ENCODE measurements at places on chromosomes 11 and 22.

GRCh38 chr11:109432105-109432504 is 10.1 kb downstream of the C11orf87 start:
- DNase-seq: no peak

- no peak for DNase-seq
These were observed 64.4 kb downstream of the MYH9 start for GRCh38 chr22:36323182-36323854.

DNA sequence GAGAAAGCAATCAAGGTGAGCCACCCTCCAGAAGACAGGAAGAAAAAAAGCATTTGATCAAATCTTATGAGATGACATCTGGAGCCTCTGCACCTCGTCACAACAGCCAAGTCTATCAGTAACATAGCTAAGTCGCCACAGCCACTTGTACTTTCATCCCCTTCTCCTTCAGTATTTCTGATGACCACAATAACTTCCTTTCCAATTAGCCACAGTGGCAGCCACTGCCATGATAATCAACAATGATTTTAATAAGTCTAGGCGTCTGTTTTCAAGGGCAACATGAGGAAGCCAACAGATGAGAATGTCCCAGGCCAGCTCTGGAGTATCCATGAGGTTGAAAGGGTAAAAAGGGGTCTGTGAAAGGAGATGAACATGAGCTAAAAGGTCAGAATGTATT is 29.9 kb downstream of the RBFOX2 start:
- no peak for DNase-seq

- no peak for DNase-seq
These were observed 2.4 kb downstream of the MYRF start for GRCh38 chr11:61754534-61755482.

- DNase-seq: no peak
These were observed 755.2 kb downstream of the METTL15 start for GRCh38 chr11:28863422-28863821.

GRCh38 chr11:62505059-62505439 is 41.6 kb downstream of the AHNAK start:
- no peak for DNase-seq

DNA sequence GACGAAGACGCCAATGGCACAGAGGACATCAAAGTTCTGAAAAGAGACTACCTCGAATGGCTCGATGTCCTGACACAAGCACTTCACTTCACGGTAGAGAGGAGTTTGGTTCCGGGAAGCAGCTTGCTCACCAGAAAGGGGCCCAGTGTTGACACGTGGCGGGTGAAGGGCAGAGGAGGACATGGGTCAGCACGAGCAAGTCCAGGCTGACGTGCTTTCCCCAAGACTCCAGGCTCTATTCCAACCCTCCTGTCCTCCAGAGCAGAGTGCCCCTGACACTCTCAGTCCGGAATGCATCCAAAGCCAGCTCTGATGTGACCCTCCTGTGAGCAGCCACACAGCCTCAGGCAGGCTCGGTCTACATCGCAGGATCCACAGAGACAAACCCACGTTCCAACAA is 77.5 kb upstream of the BID start:
- no peak for DNase-seq

- DNase-seq: peak; percentile 57
These were observed 47.1 kb downstream of the ZNRF3 start for GRCh38 chr22:28930357-28931007.

- DNase-seq: no peak
These were observed 16.1 kb downstream of the MGAT3 start for GRCh38 chr22:39472570-39473556.

DNA sequence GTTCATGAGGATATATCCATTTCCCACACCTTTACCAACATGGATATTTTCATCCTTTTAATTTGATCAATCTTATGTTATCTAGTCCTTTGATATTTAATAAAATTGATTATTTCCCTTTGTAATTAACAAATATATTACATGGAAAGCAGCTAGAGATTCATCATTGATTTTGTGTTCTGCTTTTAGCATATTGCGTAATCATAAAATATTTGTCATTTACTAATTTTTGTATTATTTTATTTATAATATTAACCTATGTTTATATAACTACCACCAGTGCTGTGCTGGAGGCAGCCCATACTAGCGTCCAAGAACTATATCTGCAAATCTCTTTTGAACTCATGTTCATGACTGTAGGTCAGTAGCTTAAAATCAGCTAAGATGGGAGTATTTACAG is 4.7 kb downstream of the OR8U1 start:
- no peak for DNase-seq

- DNase-seq: no peak
These were observed 30.3 kb downstream of the ATM start for GRCh38 chr11:108253176-108253575.

- DNase-seq: no peak
These were observed 3.1 kb upstream of the ZBTB16 start for GRCh38 chr11:114056409-114056808.

DNA sequence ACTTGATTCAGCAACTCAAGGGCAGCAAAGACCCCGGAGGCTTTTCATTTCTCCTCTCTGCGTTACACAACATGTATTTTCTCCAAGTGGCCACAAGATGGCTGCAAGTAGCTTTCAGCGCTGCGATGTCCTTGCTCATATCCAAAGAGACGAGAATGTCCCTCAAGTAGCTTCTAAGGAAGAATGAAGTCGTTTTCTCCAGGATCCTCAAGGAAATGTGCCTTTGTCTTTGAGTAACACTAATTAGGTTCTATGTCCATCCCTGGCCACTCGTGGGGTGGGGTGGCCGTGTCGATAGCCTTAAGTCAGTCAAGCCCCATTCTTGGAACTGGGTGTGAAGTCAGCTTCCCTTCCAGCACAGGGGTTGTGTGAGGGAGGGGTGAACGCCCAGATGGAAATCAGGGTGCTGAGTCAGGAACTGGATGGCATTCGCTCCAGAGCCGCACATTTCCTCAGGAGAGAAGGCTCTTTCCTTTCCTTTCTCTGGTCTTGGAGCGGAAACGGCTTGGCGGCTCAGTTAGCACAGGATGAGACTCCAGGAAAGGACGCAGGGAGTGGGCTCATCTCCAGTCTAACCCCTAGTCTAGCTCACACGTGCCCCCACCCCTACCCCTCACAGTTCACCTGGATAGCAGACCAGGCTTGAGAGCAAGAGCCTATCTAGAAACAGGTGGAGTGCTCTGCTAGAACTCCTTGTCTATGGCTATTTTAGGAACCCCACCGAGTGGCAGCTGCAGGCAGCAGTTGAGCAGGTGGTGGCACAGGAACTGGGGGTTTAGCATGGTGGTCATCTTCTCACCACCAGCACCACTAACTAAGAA is 44.3 kb downstream of the NNMT start:
- peak; percentile 74 for DNase-seq

- no peak for DNase-seq
These were observed 1514.8 kb downstream of the TBC1D22A start for GRCh38 chr22:48276994-48277867.

DNA sequence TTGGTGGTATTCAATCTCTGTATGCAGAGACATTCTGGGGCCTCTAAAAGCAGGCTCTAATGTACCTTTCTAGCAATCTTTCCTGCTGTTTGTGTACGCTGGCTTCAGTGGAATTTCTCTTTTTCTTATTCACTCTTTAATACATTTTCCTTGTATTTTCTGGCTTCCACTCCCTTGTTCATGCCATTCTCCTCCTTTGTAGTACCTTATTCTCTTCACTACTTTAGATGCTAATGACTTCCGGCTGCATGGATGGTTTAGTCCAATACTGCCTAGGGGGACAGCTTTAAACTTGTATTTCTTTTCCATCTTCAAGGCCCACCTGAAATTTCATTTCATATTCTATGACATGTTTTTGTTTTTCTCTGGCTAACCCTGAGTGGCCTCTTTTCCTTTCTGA is 40.2 kb downstream of the DDX10 start:
- DNase-seq: no peak

- DNase-seq: no peak
These were observed 43.6 kb downstream of the TSPAN18 start for GRCh38 chr11:44770401-44770800.

DNA sequence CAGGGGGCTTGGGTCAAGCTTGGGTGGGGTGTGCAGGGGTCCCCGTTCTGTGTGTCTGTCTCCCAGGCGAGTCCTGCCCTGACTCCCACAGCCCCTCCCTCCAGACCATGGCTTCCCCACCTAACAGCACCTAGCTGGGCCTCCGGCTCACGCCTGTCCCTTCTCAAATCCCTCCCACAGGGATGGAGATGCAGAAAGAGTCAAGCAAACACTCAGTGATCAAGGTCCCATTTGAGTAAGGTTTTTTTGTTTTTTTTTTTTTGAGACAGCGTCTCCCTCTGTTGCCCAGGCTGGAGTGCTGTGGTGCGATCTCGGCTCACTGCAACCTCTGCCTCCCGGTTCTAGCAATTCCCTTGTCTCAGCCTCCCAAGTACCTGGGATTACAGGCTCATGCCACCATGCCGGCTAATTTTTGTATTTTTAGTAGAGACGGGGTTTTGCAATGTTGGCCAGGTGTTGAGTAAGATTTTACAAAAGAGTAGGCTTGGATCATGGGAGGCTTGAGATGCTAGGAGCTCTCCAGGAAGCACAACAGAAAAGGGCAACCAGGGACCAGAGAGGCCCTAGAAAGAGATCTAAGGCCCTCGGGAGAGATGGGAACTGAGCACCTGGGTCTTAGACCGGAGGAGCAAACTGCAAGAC is 5.7 kb downstream of the APOBEC3D start:
- DNase-seq: no peak

DNA sequence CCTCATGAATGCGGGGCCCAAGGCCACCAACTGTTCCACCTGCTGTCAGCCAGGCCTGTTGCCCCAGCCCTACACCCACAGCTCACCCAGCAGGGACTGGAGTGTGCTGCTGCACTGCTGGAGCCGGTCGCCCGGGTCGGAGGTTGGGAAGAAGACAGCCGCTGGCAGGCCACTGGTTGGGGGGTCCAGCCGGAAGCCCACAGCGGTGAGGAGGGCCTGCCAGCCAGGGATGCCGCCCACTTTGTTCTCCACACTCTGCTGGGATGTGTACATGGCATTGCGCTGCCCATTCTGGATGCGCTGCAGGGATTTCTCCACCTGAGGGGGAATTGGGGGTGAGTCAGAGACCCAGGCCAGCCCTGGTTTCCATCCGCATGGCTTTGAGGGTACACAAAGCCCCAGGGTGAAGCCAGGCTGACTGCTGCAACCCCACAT is 74.2 kb upstream of the PITPNB start:
- no peak for DNase-seq

GRCh38 chr22:45096256-45096907 is 67.3 kb upstream of the NUP50 start:
- peak; percentile 49 for DNase-seq

DNA sequence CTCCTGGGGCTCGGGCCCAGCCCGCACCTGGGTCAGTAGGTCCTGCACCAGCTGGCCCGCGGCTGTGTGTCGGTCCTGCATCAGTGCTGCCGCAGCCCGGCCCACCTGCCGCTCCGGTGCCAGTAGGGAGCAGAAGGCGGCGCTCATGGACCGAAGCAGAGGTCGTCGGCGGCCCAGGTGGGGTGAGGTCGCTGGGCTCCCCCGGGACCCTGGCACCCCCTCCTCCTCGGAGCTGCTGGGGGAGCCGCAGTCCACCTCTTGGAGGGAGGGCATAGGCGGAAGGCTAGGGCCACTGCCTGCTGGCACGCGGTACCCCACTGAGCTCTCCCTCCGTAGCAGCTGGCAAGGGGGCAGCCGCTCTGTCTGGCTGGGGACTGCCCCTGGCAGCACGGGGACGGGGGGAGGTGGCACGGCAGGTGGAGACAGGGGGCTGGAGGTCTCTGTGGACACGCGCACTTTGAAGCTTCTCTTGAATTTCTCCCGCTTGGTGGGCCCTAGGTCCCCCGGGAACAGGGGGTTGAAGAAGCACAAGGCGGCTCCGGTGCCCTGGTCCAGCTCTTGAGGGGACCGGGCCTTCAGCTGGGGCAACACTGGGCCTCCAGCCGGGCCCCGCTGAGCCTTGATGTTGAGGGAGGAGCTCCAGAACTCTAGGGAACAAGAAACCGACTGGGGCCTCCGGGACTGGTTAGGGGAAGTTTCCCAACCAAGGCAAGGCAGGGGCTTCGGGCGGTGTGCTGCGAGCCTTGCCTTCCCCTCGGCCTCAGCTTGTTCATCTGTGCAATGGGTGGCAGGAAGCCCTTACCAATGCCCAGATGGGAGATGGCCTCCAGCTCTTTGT is 1.4 kb downstream of the RIN1 start:
- DNase-seq: peak; percentile 60

DNA sequence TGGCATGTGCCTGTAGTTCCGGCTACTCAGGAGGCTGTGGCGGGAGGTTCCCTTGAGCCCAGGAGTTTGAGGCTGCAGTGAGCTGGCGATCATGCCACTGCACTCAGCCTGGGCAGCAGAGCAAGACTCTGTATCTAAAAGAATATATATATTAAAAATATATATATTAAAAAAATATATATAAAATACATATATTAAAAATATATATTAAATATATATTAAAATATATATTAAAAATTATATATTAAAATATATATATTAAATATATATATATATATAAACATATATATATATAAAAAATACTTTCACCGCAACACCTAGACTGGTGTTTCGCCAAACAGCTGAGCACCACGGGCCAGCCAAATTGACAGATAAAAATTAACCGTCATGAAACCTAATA is 8.8 kb downstream of the TTC38 start:
- no peak for DNase-seq

GRCh38 chr22:44411226-44412135 is 86.6 kb downstream of the RTL6 start:
- DNase-seq: no peak

- DNase-seq: no peak
These were observed 36.0 kb downstream of the CAPN1 start for GRCh38 chr11:65217441-65218423.

DNA sequence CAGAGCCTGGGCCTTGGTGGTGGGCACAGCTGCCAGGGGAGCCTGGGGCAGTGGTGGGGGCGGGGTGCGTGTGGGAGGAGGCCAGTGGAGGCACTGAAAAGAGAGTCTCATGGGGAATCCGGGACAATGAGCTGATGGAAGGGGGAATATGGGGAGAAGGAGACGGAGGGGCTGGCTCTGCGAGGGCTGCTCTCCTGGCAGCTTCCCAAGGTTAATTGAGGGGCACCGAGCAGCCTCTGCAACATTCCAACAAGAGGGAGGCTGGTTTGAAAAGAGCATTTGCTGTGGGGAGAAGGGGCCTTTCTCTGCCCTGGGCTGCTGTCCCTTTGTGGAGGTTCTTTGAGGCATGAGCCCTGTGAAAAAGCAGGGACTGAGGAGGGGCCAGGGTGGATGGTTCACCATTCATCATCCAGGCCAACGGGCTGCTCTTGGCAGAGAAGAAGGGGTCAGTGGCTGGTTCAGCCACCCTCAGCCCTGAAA is 9.4 kb upstream of the IGSF9B start:
- no peak for DNase-seq

GRCh38 chr22:42326801-42327200 is 56.3 kb upstream of the TCF20 start:
- DNase-seq: no peak

DNA sequence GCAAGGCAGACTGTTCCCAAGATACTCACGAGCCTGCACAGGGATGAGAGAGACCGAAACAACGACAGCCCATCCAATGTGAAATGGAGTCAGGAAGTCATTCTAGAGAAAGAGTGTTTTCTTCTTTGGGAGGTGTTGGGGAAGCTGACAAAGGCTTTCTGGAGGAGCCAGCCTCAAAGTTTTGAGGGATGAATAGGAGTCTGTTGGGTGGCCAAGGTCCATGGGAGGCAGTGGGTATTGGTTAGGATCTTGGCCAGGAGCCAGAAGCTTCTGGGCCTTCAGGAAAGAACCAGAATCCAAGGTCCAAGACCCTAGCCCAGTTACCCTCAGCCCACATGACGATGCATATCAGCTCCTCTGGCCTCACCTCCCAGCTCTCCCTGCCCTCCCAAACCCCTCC is 59.9 kb upstream of the SHISAL1 start:
- no peak for DNase-seq

- DNase-seq: no peak
These were observed 353.2 kb upstream of the API5 start for GRCh38 chr11:42958635-42959034.
